ENCODE measurements at places on chromosomes 5 and 9.
A peak's percentile ranks its signal among the peaks of the same experiment; 100 is the strongest.

DNA sequence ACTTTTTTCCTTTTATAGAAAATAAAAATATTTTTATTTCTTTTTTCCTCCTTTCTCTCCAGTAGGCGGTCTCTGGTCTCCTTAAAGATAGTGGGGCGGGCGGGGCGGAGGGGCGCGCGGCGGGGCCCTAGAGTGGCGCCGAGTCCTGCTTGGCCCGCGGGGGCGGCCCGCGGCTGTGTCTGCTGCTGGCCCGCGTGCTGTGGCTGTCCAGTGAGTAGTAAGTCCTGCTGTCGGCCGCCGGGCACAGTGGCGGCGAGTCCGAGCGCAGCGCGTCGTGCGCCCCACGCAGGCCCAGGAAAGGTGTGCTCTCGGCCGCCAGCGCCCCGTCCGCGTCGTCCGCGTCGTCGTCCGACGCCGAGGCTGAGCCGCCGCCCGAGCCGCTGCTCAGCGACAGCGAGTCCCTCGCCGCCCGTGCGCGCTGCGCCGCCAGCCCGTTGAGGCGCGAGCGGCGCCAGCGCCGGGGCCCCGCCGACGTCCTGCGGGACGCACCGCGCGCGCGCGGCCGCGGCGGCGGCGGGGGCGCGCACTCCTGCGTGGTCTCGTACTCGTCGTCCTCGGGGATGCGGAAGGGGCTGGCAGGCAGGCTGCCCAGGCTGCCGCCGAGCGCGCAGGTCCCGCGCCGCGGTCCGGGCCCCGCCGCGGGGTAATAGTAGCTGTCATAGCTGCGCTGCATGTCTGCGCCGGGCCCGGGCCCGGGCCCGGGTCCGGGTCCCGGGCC, 52.3 kb downstream of the PSD2 start:
- DNase-seq, result peak; percentile 53

- DNase-seq, result peak; percentile 25
These were observed at the start of gene LHFPL2 for GRCh38 chr5:78648359-78649210. TSS of gene LHFPL2 (minus strand) at chr5:78648772. CDS start at chr5:78510213, 138,559 bp downstream.

GRCh38 chr5:169828385-169828784, 151.9 kb downstream of the INSYN2B start:
- DNase-seq, result no peak

- no peak for DNase-seq
These were observed at the start of gene LCNL1 for GRCh38 chr9:136982232-136983051. TSS of gene LCNL1 (plus strand) at chr9:136982993. CDS start at chr9:136983587, 594 bp downstream.

DNA sequence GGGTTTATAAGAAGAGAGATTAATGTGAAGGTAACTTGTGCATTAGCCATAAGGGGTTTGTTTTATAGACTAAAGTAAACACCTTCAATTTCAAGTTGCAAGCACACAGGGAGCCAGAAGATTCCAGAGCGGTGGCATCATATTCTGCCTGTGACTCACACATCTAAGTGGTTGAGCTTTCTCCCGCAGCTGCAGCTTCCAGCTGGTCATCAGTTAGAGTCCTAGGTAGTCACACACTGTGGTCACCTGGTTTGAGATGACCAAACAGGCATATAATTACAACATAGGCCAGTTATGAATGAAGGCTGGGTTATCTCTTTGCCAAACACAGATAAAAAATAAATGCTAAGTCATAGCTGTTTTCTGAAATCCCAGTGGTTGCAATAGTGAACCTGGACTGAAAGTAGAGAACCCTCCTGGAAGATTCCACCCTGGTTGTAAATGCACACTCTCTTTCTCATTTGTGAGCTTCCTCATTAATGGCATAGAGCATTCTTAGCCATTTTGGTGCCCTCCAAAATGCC, 171.3 kb downstream of the GDNF start:
- DNase-seq, result no peak

DNA sequence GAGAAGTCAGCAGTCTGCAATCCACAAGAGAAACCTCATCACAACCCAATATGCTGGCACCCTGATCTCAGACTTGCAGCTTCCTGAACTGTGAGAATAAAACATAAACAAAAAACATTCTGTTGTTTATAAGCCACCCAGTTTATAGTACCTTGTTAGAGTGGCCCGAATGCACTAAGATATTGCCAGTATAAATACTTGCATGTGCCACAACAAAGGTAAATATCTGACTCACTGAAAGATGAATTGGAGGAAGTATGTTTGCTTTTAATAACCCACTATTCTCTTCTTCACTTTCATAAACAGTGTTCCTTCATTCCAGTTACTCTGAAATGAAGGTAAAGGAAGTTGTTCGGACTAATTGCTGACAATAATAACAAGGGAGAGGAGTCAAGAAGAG, 1163.4 kb upstream of the CDH6 start:
- no peak for DNase-seq

DNA sequence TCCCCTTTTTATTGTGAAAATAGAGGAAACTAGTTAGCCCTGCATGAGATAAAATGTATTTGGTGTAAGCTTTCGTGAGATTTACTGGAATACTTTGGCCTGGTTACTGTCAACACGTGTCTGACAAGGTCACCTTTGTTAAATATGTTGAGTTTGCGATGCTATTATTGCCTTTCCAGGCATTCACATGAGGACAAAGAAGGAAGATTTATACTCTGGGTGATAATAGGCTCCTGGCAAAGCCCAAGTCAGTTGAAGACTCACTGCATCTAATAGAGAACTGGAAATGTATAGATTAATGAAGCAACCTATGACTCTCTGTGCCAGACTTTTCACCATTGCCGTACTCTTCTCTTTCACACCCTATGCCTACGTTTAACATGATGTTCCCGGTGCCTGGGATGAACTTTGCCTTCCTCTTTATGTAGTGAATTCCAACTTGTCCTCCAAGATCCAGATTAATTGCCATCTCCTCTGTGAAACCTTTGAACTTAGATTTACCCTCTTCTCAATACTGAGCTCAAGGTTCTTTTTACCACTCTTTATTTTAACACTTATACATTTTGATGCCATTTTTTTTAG, 33.9 kb downstream of the ITGA2 start:
- no peak for DNase-seq

DNA sequence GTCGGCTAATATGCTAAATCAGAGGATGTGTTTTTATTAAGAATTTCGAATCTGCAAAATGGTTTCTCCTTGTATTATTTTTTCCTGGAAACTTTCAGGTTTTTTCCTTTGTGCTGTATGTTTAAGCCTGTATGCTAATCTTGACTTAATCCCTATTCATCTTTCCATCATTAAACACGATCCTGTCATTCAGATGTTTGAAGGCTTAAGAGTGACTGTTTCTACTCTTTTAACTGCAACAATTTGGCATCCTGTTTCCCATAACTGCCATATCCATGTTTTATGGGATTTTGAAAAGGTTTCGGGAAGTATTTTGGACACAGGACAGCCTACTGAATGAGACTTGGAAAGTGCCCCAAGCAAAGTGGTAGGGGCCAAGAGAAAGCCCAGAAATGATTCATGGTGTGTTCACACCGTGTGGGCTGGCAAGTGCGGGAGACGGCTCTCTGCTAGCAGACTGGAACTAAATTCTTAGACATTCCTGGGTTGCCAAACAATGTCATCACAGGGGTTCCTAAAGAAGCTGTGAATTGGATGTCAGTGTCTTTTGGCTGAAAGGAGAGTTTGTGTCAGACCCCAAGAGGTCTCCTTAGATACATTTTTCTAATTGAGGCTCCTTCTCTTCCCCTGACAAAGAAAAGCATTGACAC, 125.4 kb upstream of the ADAMTS16 start:
- DNase-seq, result no peak

GRCh38 chr5:178673801-178674295, 47.0 kb upstream of the CLK4 start:
- DNase-seq, result no peak

DNA sequence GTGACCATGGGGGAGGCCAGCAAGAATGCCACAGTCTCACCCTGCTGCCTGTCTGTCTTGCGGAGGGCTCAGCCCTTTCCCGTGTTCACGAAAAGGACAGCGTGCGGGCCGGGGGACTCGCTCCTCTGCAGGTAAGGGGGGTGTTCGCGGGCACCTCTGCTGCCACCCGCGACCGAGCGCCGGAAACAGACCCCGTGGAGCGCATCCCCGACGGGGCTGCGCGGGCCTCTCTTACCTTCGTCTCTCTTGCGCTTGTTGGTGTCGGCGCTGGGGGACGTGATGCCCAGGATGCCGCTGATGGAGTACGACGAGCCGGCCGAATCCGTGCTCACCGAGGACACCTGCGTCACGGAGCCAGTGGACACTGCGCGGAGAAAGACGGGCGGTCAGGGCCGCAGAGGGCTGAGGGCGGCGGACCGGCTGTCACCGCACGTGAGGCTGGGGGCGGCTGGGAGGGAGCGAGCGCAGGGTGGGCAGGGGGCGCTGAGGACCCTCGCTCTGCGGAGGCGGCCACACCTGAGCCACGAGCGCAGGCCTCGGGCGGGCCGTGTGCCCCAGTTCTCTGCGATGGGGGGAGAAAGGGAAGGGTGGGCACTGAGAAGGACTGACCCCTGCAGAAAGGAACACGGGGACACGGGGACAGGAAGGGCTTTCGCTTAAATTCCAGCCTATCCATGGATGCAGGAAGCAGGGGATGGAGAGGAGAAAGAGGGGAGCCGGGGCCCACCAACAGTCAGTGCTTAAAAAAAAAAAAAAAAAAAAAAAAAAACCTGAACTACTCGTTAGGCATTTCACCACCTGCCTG, 31.5 kb downstream of the PAX5 start:
- DNase-seq, result no peak

- no peak for DNase-seq
These were observed 9.9 kb downstream of the HSPA9 start for GRCh38 chr5:138565100-138565821.

- DNase-seq, result no peak
These were observed 18.5 kb upstream of the SLC24A2 start for GRCh38 chr9:19807182-19807892.

DNA sequence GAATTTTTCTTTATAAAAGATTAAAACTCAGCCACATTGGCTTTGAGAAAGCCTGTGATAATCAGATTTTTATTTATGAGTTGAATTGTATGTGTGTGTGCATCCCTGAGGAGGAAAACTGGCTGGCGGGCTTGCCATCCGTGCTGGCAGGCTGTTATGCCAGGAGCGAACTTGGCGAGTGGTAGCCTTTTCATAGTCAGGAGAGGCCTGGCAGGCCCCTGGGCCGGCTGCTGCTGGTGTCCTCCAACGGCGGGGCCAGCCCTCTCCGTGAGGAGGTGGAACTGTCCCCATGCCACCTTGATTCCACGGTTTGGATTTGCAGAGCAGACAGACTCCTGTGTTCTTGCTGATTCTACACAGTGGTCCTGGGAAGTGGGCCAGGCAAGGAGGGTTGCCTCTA, 43.3 kb downstream of the ZNF618 start:
- DNase-seq, result no peak

GRCh38 chr5:113081881-113082546, 105.4 kb downstream of the DCP2 start:
- no peak for DNase-seq

DNA sequence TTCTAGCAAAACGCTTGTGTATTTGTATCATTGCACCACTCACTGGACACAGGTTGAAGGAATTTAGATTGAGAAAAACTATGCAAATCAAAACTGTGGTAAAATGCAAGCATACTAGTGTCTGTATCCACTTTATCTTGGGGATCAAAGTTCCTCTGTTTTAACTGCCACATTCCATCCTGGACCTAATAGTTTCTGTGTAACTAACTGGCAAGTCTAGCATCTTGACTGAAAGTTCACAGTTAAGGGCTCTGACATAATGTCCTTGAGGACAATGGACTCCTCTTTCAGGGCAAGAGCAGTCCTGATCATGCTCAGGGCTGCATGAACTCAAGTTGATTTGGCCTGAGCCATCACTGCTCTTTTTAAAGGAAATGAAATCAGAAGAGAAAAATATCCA, 30.7 kb downstream of the NFIB start:
- no peak for DNase-seq

GRCh38 chr9:34440017-34440416, 18.4 kb downstream of the FAM219A start:
- DNase-seq, result no peak

GRCh38 chr9:135980926-135981630, 19.9 kb upstream of the UBAC1 start:
- DNase-seq, result no peak

- no peak for DNase-seq
These were observed 366 bp downstream of the EPB41L4A start for GRCh38 chr5:112418659-112419163.

- no peak for DNase-seq
These were observed 116.4 kb downstream of the RXRA start for GRCh38 chr9:134442486-134443173.

DNA sequence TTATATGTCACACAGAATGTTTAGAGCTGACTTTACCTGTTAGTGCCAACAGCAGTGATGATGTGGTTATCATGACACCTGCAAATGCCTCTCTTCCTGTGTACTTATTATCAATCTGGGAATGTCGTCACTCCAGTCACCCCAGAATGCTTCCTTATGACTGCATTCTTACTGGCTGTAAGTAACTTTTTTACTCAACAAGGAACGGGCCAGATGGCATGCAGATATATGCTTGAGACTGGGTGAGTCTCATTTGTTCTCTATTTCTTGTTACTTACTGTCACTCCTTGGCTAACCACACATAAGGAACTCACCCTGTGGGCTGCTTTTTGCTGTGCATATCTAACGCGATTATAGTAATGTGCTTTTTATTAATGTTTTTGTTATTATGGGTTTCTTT, 385.5 kb upstream of the MEF2C start:
- no peak for DNase-seq

DNA sequence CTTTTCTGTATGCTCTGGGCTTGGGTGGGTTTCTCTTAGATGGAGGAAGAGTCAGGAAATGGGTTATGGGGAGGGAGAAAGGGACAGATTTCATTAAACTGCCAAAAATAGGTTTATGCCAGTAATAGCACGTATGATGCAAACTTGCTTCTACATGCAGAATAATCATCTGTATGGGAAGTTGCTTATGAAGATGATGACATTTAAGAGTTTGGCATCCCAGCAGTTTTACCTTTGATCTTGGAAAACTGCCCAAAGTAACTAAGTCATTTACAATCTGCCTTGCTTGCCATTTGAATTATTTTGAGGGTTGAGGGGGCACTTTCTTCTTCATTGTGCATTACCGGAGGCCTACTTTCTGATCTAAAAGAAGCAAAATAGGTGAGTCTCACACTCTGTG, 282.9 kb upstream of the ANKRD55 start:
- DNase-seq, result no peak

GRCh38 chr9:136947955-136948510, 3.0 kb downstream of the C8G start:
- no peak for DNase-seq

GRCh38 chr5:171675511-171675910, 110.1 kb upstream of the SMIM23 start:
- DNase-seq, result no peak

DNA sequence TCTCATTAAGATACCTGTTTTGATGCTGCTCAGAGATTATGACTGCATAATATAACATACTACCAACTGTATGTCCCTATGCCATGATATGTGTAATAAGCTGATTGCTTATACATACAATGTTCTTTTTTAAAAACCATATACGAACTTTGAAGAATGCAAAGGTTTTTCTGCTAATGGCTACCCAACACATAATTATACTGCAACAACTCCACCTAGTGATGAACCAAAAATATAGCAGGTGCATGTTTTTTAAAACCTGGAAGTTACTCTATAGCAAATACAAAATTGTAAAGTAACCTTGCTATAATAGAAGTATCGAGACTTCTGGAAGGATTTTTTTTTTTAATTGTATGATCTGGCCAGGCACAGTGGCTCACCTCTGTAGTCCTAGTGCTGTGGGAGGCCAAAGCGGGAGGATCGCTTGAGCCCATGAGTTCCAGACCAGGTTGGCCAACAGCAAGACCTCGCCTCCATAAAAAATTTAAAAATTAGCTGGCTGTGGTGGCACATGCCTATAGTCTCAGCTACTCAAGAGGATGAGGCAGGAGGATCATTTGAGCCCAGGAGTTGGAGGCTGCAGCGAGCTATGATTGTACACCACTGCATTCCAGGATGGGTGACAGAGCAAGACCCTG, 49.1 kb downstream of the HOMER1 start:
- DNase-seq, result no peak

Measured in stimulated activated CD4-positive, alpha-beta T cell treated with anti-CD3 and anti-CD28 coated beads, TNF-alpha, amount 100 ng/mL, for 48 hours (primary cell).